Dermis blood vessel endothelial cell (primary cell): ENCODE measurements at places on chromosomes 6 and 20. TPM values are rescaled to one million over a fixed set of nuclear protein-coding genes. Genes with fewer than 3 reads are reported as not detected.
A peak's percentile ranks its signal among the peaks of the same experiment; 100 is the strongest.

GRCh38 chr20:38730989-38731737, 6.9 kb downstream of the SLC32A1 start:
- peak; percentile 81 for DNase-seq

- no peak for DNase-seq
Observed at GRCh38 chr20:62591122-62591468, 51.2 kb upstream of the SLCO4A1 start.

TP53RK gene
- 11.8 and 15.8 TPM in 2 replicates for total RNA-seq

DNA sequence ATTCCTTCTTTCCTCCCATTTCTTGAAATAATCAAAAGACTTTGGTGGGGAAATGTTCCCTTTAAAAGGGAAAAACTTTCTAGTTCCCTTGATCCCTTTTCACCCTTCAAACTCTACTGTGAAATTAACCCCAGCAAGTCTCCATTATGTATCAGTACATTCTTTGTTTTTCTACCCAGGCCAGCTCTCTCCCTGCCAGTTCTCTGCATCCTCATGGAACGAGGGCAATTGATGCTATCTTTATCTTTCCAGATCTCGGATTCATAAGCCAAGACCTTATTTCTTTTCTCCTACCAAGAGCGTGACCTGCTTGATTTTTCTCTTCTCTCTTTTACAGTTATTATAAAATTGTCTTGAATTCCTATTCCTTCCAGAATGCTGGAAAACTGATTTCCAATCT, 75.8 kb downstream of the ADGRB3 start:
- DNase-seq = no peak

PSORS1C1 gene
- total RNA-seq = 0.17 and 4.7 TPM in 2 replicates

- no peak for DNase-seq
Observed at GRCh38 chr6:139515511-139515910, 141.1 kb upstream of the CITED2 start.

DNA sequence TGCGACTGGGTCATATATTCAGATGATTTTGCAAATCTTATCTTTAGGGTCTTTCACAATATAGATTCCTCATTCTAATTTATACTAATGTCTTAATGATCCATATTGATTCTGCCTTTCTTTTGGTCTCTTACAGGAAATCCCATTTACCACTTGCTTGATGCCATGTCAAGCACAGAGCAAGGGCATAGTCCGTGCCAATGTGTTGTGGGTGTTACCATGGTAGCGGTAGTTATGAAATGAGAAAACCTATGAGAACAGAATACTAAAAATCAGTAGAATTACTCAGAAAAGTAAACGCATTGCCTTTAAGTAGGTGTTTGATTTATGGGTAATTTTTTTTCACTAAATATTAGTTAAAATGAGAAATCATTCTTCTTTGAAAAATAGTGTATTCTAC, 153.9 kb upstream of the RAB32 start:
- no peak for DNase-seq

EPB41L2 gene
- 94.4 and 200 TPM in 2 replicates for total RNA-seq

- DNase-seq = no peak
Observed at GRCh38 chr6:169155481-169155880, 98.2 kb downstream of the THBS2 start.

GRCh38 chr6:111711476-111711875, 105.8 kb upstream of the TRAF3IP2 start:
- peak; percentile 43 for DNase-seq

- peak; percentile 75 for DNase-seq
Observed at GRCh38 chr6:139369568-139370282, 4.7 kb downstream of the CITED2 start.

GRCh38 chr20:51399006-51399890, 143.3 kb downstream of the NFATC2 start:
- no peak for DNase-seq

CEP85L gene
- total RNA-seq = 14.1 and 14.7 TPM in 2 replicates
